ENCODE measurements at places on chromosomes 2 and 18.
A peak's percentile ranks its signal among the peaks of the same experiment; 100 is the strongest.

GRCh38 chr18:63063171-63063570 lies 256.4 kb downstream of the BCL2 start:
- DNase-seq, result no peak

DNA sequence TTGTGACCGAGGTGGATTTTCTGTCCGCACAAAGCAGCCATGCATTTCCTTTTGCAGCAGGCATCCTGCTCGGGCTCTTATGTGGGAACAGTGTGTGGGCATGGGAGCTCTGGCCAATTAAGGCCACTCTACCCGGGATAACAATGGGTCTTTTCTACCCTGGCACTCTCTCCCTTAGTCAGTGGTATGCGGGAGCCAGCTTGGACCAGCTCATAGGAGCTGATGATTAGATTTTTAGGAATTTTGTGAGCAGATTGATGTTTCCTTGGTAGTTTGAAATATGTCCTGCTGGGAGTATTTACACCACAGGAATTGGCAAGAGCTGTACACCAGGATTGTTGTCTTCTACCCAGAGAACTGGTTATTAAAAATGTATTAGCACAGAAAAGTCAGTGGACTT lies 89.3 kb downstream of the SPP2 start:
- DNase-seq, result no peak

DNA sequence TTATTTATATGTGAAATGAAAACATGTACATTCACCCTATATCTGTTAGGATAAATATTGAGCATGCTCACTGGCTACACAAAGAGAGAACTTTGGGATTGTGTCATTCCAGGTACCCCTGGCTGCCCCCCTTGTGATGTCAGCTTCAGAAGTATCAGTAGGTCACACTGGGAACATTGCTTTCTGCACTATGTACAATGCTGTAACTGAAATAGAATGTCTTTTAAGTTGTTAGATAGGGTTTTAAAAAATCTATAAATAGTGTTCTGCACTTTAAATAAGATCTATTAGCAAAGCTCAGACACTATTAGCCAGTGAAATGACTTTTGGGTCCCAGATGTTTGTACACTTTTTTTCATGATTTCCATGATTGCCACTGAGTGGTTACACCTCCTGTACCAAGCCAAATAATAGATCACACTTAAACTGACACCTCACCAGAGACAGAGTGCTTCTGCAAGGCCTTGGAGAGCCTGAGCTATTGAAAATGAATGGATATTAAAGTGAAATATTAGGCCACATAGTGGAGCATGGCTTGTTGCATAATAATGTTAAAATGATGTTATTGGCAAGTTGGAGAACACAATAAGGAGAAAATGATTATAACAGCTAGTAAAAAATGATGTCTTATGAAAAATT lies 297.0 kb upstream of the NXPH2 start:
- no peak for DNase-seq

DNA sequence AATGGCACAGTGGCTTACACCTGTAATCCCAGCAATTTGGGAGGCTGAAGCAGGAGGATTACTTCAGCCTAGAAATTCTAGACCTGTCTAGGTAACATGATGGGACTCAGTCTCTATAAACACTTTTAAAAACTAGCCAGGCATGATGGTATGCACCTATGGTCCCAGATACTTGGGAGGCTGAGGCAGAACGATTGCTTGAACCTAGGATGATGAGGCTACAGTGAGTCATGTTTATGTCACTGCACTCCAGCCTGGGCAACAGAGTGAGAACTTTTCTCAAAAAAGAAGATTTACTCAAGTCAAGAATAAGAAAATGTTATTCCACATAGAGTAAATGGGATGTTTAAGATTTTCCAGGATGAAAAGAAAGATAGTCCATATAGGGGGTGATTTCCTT lies 158.6 kb downstream of the HNMT start:
- DNase-seq, result no peak

DNA sequence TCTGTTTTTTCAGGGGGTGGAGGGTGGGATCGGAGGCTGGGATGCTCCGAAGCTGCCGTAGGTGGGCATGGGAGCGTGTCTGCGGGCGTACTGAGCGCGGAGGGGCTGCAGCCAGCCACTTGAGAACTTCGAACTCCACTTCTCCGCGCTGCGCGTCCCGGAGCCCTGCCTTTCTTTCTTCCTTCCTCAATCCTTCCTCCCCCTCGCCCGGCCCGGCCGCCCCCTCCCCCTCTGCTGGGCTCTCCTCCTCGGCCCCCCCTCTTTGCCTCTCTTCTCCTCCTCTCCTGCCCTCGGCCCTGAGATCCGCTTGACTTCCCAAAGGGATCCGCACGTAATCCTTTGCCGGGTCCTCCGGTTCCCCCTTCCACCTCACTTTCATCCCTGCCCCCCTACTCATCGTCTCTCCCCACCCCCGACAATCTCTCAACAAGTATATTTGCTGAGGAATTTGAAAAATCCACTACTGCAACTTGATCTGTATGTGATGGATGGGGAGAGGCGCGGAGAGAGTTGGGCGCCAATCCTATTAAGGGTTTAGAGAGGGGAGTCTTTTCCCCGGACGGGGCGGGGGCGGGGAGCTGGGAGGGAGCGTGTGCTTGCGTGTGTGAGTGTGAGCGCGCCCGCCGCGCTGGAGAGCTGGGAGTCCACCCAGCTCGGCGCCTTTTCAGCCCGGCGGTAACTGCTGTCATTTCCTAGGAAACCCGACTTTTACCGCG lies 1.1 kb downstream of the GLI2 start:
- no peak for DNase-seq

DNA sequence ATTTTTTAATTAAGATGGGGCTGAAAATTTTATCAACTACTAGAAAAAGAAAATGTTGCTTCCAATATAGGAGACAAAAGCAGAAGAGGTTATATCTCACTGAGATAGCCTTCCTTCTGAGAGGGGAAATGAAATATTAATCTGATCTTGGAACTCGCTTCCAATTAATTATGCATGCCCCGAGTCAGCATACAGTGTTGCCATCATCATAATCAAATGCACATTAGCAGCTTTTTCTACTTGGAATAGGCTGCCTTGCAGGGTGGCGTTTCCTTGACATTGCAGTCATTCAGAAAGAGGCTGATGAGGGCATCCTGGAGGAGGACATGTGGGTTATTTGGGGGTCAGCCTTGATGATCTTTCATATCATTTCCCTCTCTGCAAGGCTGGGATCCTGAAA lies 18.4 kb upstream of the RPL37A start:
- no peak for DNase-seq

DNA sequence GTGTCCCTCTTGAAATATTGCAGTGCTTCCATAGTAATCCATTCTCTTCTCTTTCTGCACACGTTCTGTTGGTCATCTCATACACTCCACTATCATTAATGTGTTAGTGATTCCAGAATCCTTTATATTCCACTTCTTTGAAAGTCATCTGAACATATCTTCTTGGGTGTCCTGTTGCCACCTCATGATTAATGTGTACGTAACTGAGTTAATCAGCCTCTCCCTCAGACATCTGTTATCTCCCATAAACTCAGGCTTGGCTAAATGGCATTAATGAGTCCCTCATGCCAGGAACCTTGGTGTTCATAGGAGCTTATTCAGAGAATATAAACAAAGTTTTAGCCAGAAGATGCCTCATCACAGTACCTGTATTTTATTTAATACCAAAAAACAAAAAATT lies 126.4 kb downstream of the NCOA1 start:
- no peak for DNase-seq

DNA sequence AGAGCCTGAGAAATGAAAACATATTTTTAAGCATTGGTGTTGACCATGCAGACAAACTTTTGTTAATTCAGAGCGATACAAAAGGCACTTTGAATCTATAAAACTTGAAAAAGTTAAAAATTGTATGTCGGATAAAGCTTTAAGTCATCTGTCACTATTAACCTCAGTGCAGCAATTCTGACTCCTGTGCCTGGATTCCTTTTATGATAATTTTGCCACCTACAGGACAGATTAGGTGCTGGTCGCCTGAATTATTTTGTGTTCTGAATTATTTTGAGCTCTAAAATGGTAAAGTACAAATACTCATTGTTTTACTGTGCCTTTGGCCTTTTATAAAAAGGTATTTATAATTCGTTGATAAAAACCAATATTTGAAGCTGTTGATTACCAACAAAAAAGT lies 19.4 kb upstream of the RNF138 start:
- DNase-seq, result peak; percentile 14

DNA sequence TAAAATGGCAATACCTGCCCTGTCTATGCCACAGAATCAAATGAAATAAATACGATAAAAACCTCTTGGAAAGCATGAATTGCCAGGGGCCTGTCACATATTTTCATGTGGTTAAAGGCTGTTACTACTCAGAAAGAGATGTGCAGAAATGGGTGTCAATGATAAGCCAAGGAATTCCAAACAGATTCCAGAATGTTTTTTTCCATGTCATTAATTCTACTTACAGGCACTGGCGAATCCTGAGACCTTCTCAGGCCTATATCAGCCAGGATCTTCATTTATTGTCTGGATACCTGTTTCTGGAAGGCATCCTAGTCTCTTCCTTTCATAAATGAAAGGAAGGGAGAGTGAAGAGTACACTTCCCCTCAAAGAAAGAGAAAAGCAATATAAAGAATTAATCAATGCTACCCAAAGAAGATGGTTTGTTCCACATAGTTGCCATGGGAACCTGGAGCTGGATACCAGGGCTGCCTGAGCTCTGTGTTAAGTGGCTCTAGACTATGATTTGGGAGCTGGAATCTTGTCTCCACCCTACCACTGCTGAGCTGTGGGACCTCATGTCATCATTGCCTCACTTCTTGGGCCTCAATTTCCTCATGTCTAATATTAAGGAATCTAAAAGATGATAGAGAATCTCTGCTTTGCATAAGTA lies 335.1 kb upstream of the SKOR2 start:
- DNase-seq, result no peak

DNA sequence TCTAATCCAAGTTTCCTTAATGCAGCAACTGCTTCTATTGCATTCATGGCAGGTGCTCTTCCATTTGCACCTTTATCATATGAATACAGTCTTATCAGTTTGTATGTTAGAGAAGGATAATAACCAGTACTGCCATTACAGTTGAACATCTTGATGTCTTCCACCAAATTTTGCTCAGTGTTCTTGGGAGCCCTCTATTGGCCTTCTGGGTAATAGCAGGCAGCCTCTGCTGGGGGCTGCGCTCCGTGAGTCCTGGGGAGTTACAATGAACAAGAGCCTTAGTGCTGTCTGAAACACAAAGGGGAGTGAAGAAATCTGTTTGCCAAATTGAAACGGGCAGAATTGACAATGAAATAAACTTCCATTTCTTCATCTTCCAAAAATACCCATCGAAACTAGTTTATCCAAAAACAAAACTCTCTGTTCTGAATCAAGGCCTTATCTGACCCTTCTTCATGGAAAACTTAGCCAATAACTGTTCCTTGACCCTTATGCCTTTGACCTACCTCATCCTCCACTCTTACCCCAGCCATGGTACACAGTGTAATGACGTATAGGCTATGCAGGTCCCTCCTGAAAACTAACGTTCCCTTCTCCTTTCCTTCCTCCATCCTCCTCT lies 79.9 kb downstream of the ALK start:
- peak; percentile 19 for DNase-seq

GRCh38 chr18:76402026-76402990 lies 92.7 kb downstream of the ZNF516 start:
- no peak for DNase-seq
